ENCODE measurements at places on chromosomes 1 and 21.

DNA sequence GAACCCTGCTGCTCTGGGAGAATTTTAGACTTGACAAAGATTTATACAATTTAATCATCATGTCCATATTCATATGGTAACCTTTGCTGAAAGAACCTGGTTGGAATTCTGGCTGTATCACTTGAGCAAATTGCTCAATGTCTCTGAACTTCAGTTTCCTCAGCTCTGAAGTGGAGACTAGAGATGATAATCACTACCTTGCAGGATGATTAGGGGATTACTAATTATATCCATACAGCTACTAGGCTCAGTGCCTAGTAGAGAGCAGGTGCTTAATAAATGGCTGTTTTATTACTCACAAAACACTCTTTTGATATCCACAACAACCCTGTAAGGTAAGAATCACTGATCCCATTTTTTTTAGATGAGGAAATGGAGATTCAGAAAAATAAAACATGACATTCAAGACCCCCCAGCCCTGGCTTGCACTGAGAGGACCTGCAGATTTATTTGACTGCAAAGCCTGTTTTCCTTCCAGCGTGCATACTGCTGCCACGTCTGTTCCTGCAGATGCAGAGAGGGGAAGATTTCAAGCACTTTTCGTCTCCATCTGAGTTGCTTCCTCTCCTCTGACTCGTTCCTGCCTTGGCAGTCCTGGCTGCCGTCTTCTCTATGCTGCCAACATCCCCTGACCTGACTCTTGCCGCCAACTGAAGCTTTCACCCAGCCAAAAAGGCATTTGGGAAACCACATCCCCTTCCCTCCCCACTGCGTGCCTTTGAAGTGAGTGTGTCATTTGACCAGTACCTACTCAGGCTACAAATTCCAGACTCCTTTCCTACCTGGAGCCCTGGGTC lies 203.0 kb downstream of the PLPP3 start:
- no peak for DNase-seq

GRCh38 chr1:206895325-206895724 lies 1.9 kb upstream of the IL24 start:
- no peak for DNase-seq

DNA sequence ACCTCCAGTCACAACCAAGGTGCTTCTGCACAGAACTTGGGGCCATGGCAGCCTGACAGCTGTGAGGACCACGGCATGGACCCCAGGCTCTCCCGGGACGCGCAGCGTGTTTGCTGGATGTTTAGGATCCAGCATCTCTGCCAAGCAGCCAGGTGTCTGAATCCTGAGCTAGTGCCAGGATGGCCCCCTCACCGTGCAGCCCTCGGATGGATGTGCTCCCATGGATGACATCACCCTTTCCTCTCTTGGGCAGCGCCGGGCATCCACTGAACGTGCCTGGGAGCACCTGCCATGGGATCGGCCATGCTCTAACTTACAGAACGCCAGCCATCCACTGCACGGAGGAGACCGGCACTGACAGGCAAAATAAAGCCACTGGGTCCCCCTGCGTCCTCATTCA lies 53.9 kb downstream of the PRDM15 start:
- no peak for DNase-seq

GRCh38 chr1:167762061-167762746 lies 40.4 kb downstream of the MPZL1 start:
- DNase-seq, result no peak

DNA sequence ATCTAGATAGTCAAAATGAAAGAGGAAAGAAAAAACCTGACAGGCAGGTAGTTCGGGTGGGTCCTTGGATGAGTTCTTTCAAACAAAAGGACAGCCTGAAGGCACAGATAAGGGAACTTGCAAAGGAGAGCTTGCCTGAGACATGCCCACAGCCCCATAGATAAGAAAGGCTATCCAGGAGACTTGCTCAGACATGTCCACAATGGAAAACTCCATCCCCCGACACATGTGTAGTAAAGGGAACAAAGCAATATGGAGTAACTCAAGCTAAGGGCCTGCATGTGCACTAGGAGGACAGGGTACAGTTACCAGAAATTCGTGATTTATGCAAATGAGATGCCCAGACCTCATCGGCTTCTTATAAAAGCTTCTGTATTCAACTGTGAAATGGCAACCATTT lies 281.5 kb downstream of the NEGR1 start:
- no peak for DNase-seq

All from CD4-positive, alpha-beta T cell treated with Interleukin-15 for 4 hours (primary cell).